ENCODE measurements at places on chromosomes 3 and 15.

GRCh38 chr15:40353697-40354096 lies 2.9 kb downstream of the PHGR1 start:
- no peak for DNase-seq

DNA sequence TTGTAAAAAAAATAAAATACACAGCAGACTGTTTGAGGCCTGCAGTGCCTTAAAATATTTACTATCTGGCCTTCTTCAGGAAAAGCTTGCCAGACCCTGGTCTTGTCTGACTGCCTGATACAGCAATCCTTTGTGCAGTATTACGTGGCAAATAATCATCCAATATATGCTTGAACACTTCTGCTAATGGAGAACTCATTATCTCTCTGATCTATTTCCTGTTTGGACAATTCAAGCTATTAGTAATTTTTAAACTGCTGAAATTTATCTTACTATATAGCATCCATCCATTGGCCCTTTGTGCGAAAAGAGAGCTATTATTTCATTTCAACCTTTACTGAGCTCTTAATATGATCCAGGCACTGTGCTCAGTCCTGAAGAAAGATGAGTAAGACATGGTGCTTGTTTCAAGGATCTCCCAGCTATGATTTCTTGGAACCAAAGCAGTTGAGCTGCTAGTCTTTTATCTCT lies 15.9 kb downstream of the ATG7 start:
- peak; percentile 66 for DNase-seq

- DNase-seq: no peak
Observed at GRCh38 chr3:188518835-188519452, 365.0 kb downstream of the LPP start.

- peak; percentile 87 for DNase-seq
Observed at GRCh38 chr3:169772305-169772896, 795 bp upstream of the MYNN start.

- no peak for DNase-seq
Observed at GRCh38 chr3:177426106-177426877, 229.0 kb upstream of the TBL1XR1 start.

- peak; percentile 56 for DNase-seq
Observed at GRCh38 chr3:185176750-185177359, 24.0 kb upstream of the C3orf70 start.

DNA sequence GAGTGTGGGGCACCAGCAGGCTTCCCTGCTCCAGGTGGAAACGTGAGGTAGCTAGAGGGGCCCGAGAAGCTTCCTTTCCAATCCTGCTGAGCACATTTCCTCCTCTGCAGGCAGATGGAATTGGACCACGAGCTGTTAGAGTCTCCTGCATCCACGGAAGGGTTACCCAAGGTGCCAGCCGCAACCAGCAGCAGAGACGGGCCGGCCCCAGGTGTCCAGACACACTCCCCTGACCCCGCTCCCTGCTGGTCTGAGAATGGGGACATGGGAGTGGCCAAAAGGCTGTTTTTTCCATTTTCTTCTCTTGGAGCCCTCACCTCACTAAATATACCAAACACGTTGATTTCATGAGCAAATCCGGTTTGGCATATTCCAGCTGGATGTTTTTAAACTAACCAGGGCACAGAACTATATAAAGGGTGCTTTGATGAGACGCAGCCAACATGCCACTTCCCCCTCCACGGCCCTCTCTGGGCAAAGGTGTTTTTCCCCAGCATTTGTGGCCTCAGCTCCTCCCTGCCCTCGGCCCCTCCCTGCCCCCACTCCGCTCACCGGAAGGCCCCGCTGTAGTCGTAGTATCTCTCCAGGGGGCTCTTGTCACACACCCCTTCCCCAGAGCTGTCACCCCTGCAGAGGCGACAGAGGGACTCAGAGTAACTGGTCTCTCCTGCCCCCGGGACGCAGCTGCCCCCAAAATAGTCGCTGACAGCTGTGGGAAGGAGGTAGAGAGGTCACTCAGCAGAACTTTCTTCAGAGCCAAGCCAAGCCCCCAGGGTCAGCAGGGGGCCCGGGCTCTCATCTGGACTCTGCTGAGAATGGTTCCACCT lies 7.0 kb downstream of the MELTF start:
- no peak for DNase-seq

DNA sequence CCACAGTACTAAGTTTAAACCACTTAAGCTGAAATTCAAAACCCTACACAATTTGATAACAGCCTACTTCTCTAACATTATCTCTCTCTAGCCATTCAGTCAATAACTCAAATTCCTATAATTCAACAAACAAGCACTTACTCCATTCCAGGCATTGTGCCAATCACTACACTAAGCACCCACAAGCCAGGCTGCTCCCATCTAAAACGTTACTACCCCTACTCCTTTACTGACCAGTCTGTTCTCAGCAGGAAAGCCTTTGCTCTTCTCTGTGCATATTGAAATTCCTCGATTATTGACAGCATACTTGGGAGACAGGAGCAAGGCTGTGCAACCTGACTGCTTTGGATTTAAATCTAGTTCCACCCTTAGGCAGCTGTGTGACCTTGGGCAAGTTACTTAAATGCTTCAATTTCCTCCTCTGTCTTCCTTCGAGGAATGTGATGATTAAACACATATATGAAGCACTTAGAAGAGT lies 177.2 kb upstream of the THBS1 start:
- peak; percentile 82 for DNase-seq

DNA sequence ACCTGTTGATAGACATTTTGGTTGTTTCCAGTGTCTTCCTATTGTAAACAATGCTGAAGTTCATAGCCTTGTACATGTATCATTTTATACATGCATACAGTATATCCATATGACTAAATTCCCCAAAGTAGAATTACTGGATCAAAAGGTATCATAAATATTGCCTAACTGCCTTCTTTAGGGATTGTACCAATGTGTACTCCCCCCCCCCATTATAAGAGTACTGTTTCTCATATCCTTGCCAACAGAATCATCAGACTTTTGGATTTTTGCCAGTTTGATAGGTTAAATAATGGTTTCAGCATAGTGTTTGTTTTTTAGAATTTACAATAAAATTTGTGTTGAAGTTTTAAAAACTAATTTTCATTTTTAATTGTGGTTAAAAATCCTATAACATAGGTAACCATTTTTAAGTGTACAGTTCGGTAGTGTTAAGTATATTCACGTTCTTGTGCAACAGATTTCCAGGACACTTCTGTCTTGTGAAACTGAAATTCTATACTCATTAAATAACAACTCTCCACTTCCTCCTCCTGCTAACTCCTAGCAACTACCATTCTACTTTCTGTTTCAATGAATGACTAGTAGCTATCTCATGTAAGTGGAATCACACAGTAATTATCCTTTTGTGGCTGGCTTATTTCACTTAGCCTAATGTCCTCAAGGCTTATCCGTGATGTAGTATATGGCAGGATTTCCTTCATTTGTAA lies 30.8 kb upstream of the MAP3K13 start:
- peak; percentile 67 for DNase-seq

DNA sequence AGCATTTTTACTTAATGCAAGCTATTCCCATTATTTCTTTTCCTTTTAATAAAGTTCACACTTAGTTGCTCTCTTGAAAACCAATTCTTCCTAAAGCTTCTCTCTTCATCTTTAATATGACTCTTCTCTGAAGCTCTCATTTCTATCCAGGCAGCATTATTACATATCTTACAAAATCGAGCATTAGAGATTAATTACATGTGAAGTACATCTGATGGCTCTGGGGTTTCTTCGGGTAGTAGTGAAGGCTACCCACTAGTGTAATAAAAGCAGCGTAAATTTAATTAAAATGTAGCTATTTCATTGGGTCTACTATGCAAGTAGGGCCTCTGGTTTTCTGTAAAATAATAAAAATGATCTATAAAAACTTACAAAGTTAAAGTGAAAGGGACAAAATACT lies 513.6 kb upstream of the DPH6 start:
- DNase-seq: no peak

- no peak for DNase-seq
Observed at GRCh38 chr3:81782585-81782984, 21.1 kb upstream of the GBE1 start.

- DNase-seq: no peak
Observed at GRCh38 chr3:126082362-126083137, 1.4 kb downstream of the SLC41A3 start.

- no peak for DNase-seq
Observed at GRCh38 chr15:39855400-39855799, 64.7 kb downstream of the GPR176 start.

DNA sequence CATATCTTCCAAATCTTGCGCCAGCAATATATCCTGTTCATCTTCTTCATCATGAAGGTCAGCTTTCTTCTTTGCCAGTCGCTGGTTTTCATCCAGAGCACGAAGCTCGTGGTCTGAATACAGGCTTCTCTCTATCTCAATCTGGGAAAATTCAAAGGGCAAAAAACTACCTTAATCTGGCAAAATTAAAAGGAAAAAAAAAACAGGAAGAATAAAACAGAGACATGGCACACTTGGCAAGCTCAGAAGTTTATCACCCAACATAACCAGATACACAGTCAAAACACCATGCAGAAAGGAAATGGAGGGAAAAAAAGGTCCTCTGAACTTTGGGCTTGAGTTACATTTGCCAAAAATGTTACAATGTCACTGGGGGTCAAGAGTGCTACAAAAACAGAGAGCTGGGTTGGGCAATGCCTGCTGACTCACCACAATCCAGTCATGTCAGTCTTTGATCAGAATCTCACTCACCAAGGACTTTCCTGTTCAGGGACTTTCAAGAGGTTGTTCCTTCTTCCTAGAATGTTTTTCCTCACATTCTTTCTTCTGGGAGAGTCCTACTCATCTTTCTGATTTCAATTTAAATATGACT lies 1.5 kb downstream of the MRPL46 start:
- peak; percentile 77 for DNase-seq

- no peak for DNase-seq
Observed at GRCh38 chr3:37702478-37703154, 159.1 kb upstream of the CTDSPL start.

- DNase-seq: no peak
Observed at GRCh38 chr3:187594272-187594671, 75.9 kb downstream of the SST start.

GRCh38 chr3:186476044-186476468 lies 68.1 kb downstream of the CRYGS start:
- DNase-seq: no peak

DNA sequence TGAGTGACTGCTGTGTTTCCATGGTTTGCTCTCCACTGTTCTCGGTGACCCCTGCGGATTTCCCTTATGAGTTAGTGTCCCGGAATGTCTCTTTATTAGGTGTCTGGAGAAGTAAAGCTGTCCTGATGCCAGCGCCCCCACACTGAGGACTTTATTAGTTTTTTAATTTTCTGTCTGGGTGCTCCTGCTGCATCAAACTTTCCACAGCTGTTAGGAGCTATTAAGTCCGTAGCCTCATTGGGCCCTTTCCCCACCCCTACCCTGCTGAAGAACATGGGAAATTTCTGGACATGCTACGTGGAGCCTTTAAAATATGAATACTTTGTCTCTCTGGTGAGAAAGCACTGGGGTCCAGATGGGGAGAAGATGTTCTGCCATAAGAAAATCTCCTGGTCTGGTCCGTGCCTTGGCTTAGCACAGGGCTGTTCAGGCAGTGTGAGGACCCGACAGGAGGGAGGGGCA lies 161.7 kb upstream of the HES1 start:
- peak; percentile 44 for DNase-seq

DNA sequence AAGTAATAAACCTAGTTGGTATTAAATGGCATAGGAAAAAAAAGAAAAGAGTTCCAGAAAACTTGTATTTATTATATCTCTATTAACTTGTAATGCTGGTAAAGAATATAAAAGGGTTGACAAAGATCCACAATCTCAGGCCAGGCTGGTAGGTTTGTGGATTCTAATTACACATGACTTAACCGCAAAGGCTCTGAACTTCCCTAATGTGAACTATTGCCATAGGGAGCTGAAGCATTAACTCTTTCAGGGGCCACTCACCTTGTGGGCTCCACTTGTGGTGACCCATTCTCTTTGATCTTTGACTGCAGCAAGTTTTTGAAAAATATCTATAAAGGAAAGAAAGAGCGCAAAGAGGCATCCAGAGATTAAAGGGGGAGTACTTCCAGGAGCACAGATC lies 58.5 kb downstream of the NEK10 start:
- DNase-seq: peak; percentile 31

DNA sequence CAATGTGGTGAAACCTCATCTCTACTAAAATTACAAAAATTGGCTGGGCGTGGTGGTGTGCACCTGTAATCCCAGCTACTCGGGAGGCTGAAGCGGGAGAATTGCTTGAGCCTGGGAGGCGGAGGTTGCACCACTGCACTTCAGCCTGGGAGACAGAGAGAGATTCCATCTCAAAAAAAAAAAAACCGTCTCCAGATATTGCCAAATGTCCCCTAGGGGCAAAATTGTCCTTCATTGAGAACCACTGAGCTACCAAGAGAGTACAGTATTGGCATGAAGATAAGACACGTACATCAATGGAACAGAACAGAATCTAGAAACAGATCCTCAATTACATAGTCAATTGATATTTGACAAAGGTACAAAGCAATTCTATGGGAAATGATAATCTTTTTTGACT lies 98.0 kb downstream of the TFDP2 start:
- DNase-seq: no peak

- DNase-seq: no peak
Observed at GRCh38 chr3:180002006-180002405, 34.7 kb downstream of the PEX5L start.

DNA sequence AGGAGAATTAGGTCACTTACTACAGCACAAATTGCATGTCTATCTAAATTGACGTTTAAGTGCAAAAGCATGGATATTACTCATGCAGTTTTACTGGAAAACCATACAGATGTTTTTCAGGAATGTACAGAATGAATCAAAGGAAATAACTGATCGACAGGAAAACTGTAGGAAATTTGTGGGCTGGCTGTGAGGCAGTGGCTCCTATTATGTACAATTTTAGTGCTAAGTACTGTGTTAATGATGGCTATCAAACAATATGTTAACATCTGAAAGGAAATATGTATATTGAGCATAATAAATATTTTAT lies 6.9 kb downstream of the NUDT16 start:
- DNase-seq: peak; percentile 26

- no peak for DNase-seq
Observed at GRCh38 chr3:40655551-40655950, 130.8 kb downstream of the ZNF621 start.

GRCh38 chr3:155079468-155079745 lies 712 bp upstream of the MME start:
- DNase-seq: peak; percentile 82

DNA sequence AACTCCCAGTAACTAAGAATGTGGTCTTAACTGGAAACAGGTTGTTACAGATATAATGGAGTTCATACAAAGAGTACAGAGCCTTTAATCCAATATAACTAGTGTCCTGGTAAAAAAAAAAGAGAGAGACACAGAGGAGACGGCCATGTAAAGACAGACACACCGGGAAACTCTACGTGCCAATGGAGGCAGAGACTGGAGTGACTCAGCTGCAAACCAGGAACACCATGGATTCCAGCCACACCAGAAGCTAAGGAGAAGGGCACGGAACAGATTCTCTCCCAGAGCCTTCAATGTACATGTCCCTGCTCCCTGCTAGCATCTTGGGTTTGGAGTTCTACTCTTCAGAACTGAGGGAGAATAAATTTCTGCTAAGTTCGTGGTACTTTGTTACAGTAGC lies 4.5 kb downstream of the RNF168 start:
- peak; percentile 79 for DNase-seq

- no peak for DNase-seq
Observed at GRCh38 chr3:159950156-159950898, 38.3 kb upstream of the IL12A start.

- DNase-seq: peak; percentile 53
Observed at GRCh38 chr3:12287727-12288181, 1.1 kb upstream of the PPARG start.
